Right renal pelvis (tissue), 4 donors: ENCODE measurements at places on chromosomes 4 and X.

- DNase-seq, result no peak
Observed at GRCh38 chr4:149910604-149911350, 95.1 kb upstream of the IQCM start.

- DNase-seq, result no peak
Observed at GRCh38 chr4:72312032-72312650, 256.9 kb downstream of the ADAMTS3 start.

GRCh38 chr4:20520901-20521300, 179.4 kb upstream of the PACRGL start:
- DNase-seq, result no peak

- no peak for DNase-seq
Observed at GRCh38 chr4:153710681-153711080, 26.6 kb downstream of the TLR2 start.

- no peak for DNase-seq
Observed at GRCh38 chr4:185874516-185875230, 62.7 kb upstream of the SORBS2 start.

GRCh38 chr4:140069066-140069465, 84.9 kb downstream of the MAML3 start:
- DNase-seq, result no peak

DNA sequence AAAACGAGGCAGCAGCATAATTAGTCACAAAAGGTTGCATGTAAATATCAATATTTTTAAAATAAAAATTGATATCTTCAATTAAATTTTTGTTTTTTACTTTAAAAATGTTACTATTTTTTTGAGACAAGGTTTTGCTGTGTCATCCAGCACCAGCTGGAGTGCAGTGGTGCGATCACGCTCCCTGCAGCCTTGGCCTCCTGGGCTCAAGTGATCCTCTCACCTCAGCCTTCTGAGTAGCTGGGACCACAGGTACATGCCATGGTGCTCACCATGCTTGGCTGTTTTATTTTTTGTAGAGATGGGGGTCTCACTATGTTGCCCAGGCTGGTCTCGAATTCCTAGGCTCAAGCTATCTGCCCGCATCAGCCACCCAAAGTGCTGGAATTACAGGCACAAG, 96.8 kb upstream of the FRAS1 start:
- DNase-seq, result no peak

GRCh38 chr4:53309321-53310040, 56.4 kb downstream of the SCFD2 start:
- DNase-seq, result no peak

- DNase-seq, result no peak
Observed at GRCh38 chrX:38831949-38832348, 30.7 kb downstream of the MID1IP1 start.

- no peak for DNase-seq
Observed at GRCh38 chrX:130080791-130081367, 29.4 kb downstream of the ELF4 start.

DNA sequence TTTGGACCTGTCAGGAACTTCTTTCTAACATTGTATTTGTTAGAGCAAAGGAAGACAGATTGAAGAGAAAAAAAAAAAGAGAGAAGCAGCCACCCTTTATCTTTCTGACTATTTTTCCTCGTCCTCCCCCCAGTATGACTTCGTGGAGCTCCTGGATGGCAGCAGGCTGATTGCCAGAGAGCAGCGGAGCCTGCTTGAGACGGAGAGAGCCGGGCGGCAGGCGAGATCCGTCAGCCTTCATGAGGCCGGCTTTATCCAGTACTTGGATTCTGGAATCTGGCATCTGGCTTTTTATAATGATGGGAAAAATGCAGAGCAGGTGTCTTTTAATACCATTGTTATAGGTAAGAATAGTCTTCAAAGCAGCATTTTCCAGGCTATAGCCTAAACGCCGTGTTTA, 237.7 kb downstream of the DCTD start:
- no peak for DNase-seq
